HepG2 (cell line): ENCODE measurements at places on chromosomes 2 and 18.

DNA sequence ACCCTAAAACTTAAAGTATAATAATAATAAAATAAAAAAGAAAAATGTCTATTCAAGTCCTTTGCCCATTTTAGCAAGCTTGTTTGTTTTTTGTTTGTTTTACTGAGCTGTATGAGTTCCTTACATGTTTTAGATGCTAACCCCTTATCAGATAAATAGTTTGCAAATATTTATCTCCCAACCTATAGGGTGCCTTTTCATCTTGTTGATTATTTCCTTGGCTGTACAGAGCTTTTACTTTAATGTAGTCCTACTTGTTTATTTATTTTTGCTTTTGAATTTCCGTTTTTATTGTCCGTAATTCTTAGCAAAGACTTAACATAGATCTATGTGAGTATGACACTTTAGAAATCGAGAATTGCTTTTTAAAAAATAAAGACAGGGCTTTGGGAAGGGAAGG lies 17.8 kb downstream of the PXDN start:
- no peak for DNase-seq

DNA sequence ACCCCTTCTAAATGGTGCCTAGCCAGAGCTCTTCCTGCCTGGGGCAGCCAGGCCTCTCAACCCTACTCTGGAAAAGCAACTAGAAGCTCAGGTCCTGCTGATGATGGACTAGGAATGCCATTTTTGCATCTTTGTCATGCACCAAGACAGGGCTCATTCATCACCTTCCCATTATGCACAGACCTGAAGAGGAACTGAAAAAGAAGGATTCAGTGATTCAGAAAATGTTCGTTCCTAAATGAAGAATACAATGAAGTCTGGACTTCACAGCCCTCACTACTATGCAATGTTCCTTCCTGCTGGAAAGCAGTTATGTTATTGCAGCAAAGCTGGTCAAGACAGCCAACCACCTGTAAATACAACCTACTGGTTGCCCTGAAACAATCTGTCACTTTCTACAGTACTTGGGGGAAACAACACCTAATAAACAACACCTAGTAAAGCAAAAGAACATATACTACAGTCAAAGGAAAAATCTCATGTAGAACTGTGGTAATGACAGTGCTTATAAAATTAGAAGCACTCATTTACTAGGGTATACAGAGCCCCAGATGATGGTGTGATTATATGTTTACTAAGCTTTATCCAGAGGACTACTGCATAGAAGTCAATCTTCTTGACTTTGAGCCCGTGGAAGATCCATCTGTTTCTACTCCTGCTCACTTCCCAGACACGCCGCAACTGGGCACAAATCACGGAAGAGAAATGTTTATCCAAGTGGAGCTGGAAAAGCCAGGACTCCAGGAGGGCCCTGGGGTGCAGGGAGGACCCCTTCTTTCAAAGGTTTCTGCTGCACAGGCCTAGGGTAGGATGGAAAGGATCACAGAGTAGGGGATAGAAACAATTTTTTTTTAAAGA lies 103.1 kb upstream of the THOC1 start:
- no peak for DNase-seq

GRCh38 chr2:21710031-21710430 lies 586.3 kb downstream of the TDRD15 start:
- no peak for DNase-seq

- no peak for DNase-seq
These were observed 189.6 kb upstream of the PIK3C3 start for GRCh38 chr18:41765460-41765859.

- DNase-seq = no peak
These were observed 44.9 kb downstream of the STK25 start for GRCh38 chr2:241463276-241464135.

DNA sequence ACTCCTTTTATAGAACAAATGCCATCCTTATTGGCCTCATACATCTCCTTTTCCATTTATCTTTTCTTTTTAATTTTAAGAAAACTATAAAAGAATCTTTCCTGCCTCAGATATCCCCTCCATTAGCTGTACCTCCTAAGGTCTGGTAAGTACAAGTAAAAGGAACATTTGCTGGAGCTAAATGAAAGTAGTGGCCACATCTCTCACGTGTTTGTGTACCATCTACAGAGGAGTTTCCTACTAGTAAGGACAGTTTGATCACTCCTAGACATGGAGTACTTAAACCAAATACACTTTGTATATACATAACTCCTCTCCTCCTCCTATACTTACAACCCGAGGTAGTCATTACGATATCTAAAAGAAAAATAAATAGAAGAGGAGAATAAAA lies 504.8 kb downstream of the LRRTM4 start:
- no peak for DNase-seq

DNA sequence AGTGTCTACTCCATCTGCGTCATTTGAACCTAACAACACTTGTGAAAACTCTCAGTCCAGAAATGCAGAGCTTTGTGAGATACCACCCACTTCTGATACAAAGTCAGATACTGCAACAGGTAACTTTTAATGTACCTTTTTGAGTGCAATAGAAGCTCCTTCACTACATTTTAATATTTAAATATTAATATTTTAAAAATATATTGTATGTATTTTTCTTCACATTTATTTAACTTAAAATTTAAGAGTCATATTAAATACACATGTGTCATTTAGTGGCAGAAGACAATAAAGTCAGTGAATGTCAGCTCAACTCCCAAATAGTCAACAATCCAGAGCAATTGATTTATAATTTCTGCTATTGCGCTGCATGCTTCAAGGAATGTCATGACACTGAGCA lies 13.9 kb downstream of the UBXN4 start:
- no peak for DNase-seq

- no peak for DNase-seq
These were observed 941.9 kb downstream of the SLC4A3 start for GRCh38 chr2:220569112-220569897.

- no peak for DNase-seq
These were observed 304.3 kb downstream of the CELF4 start for GRCh38 chr18:37261246-37261840.

- no peak for DNase-seq
These were observed 18.4 kb downstream of the MRPS9 start for GRCh38 chr2:105056245-105056644.

- DNase-seq = no peak
These were observed 897.5 kb downstream of the SUCLG1 start for GRCh38 chr2:83561592-83561991.

DNA sequence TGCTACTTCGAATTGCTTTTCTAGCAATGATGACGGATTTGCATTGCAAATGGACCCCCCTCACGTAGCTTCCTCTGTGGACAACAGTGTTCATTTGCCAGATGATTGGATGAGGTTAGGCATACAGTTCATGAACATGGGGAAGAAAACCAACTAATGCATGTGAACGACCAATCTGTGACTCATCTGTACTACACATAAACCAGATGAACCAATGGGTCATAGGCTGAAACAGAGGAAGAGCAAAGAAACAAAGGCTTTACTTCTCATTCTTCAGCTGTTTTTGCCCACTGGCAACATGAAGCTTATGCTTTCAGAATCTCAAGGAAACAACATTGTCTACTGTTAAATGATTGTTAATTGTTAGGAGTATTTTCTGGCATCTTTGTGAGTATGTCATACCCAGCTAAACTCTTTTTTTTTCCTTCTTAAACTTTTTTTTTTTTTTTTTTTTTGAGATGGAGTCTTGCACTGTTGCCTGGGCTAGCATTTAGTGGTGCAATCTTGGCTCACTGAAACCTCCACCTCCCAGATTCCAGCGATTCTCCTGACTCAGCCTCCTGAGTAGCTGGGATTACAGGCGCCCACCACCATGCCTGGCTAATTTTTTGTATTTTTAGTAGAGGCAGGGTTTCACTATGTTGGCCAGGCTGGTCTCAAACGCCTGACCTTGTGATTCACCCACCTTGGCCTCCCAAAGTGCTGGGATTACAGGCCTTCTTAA lies 35.5 kb downstream of the EFEMP1 start:
- DNase-seq = no peak

GRCh38 chr2:45014016-45014702 lies 4.9 kb upstream of the SIX2 start:
- DNase-seq = no peak

DNA sequence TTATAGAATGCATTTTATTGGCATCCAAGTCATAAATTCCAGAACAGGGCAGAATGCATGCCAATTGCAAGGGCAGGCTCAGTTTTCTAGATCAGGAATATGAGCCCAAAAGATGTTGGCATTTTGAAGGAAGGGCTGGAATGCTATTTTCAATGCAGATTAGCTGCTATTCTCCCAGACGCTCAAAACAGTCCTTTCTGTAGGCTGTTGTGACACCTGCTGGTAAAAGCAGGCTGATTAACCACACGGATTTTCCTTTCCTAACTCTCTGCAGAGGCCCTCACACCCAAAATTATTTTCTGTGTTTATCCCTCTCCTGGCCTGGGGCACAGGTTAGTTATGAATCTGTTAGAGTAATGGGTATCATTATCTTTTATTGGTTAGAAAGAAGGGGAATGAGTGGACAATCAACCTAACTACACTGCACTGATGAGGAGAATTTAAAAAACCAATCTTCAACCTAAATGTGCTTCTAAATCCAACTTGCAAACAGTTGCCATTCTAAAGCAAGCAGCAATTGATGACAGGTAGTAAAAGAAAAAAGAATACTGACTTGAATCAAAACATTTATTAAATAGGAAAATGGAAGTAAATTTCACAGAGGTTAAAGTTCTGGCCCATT lies 94.0 kb downstream of the PLA2R1 start:
- peak; percentile 31 for DNase-seq

DNA sequence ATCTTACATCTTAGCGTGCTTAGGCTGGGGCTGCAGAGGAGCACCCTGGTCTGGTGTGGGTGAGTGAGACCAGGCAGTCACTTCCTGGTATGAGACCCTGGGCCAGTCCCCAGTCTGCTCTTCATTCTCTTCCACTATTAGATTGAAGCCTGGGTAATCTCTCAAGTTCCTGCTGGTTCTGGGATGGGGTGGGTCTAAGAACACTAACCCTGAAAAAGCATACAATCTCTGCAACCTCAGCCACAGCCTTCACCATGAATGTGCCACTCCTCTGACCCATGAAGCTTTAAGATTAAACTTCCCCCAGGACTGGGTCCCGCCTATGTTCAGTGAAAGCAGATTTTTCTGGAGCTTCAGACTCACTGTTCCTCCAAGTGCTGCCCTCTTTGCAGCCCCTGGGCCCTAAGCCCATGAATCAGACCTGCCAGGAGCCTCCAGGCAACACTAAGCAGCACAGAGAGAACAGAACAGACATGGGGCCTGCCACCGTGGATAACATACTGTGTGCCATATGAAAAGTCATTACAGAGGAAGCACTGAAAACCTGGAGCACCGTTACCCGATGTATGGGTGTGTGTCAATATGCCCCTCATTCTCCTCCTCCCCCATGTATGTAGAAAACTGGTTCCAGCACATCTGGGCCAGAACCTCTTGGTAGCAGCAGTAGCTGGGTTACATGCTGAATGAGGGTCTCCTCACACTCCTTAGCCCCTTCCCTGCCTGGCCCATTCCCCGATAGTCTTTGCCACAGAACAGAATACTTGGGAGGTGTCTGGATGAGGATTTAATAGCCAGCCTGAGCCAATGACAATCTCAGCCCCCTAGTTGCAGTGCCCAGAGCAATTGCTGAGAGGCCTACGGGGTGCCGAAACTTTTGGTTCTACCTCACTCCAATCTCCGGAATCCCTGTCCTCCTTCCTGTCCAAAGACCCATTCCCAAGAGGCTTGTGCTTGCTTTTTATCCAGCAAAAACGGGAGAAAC lies 2.7 kb upstream of the SIX2 start:
- DNase-seq = no peak

DNA sequence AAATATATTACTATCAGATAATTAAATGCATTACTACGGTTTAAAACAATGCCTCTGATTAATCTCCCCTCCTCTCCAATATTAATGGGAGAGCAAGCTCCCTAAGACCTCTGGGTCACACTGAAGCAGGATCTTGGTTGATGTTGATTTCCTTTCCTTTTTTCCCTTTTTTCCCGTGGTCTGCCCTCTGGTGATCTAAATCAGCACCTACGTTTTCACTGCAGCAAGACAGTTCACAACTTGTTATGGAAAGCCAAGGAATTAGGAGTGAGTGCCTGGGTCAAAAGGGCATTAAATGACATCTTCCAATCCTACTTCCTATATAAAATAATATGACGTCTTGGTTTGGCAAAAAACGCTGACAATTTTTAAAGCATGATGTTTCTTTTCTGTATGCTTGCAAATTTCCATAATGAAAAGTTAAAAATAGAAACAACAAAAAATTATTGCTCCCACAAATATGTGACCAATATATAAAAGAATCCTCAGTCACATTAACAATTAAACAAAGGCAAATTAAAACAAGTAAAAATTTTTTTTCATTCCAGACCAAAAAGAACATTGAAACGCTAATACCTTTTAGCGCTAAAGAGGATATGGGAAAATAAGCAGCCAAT lies 7.9 kb upstream of the CFAP36 start:
- DNase-seq = peak; percentile 58

- DNase-seq = no peak
These were observed 13.0 kb downstream of the CCDC178 start for GRCh38 chr18:33427549-33427948.

GRCh38 chr2:174070281-174070680 lies 105.1 kb upstream of the SP3 start:
- no peak for DNase-seq

- DNase-seq = no peak
These were observed 47.1 kb upstream of the REL start for GRCh38 chr2:60834270-60834717.

GRCh38 chr2:31170071-31170698 lies 31.9 kb upstream of the GALNT14 start:
- DNase-seq = peak; percentile 52

- DNase-seq = peak; percentile 81
These were observed 3.9 kb upstream of the SP5 start for GRCh38 chr2:170711196-170711773.

DNA sequence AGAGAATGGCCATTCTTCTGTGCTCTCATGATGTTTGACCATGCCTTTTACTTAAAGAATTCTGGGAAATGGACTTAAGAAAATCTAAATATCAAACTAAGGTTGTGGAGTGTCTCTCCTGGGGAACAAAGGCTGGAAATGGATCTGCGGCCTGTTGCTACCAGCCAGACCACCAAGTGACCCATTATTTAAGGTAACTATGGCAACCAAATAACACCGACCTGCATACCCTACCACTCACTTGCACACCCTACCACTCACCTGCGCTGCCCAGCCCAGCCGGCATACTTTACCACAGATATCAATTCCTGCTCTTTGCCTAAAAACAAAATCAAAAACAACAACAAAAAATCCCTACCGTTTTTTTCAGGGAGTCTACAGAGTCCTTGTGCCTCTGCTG lies 203.2 kb downstream of the NBAS start:
- DNase-seq = no peak

- no peak for DNase-seq
These were observed 191.2 kb upstream of the CDH19 start for GRCh38 chr18:66795051-66795450.

DNA sequence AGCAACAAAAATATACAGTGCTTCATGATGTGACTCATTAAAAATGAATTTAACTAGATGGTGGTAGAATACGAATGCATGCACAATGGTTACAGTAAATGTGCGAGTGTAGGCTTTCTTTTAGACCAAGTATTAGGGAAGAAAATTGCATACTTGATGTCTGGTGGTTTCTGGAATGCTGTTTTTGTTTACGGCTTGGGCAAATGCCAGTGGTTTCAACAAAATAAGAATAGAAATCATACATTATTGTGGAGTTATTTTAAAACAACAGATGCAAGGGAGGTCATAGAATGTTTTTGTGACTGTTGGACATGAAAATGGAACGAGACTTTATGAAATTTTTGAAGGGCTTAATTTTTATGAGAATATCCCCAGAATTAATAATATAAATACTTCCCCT lies 580.9 kb downstream of the PLCL1 start:
- DNase-seq = no peak
